Activated T-cell treated with anti-CD3 and anti-CD28 coated beads for 24 hours (primary cell): ENCODE measurements at places on chromosomes 6 and 20.

DNA sequence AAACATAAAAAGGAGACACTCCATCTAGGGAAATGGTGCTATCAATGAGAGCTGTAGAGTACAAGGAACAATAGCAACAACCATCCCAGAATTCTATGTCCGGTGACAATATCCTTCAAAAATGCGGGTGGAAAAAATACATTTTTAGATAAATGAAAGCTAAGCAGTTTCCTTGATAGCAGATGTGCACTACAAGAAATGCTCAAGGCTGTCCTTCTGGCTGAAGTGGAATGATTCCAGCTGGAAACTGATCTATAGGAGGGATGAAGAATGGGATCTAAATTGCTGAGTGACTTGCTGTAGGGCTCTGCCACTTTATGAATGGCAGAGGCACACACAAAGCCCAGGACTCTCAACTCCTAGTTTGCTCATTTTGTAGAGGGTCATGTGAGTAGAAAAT is 763.1 kb downstream of the C6orf118 start:
- DNase-seq = no peak

DNA sequence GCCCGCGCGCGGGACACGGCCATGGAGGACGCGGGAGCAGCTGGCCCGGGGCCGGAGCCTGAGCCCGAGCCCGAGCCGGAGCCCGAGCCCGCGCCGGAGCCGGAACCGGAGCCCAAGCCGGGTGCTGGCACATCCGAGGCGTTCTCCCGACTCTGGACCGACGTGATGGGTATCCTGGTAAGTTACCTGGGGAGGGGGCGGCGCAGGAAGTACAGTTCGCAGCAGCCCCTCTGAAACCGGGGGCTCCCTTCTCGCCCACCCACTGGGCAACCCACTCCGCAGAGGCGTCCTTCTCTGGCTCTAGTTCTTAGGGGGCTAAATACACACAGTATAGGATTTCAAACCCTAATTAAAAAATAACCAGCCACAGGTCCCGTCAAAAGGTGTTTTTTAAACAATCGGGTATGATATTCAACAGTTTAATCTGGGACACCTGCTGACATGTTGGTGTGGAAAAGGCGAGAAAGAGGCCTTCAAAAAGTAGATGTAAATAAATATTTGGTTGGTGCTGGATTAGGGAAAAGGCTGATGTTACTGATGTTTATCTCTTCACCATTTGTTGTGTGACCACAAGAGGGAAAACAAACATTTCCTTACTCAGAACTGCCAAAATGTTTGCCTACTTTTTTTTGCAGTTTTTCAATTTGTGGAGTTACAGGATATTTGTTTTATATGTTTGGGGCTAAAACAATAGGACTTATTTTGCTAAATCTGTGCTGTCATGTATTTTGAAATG is 577 bp downstream of the SASH1 start:
- DNase-seq = no peak

DNA sequence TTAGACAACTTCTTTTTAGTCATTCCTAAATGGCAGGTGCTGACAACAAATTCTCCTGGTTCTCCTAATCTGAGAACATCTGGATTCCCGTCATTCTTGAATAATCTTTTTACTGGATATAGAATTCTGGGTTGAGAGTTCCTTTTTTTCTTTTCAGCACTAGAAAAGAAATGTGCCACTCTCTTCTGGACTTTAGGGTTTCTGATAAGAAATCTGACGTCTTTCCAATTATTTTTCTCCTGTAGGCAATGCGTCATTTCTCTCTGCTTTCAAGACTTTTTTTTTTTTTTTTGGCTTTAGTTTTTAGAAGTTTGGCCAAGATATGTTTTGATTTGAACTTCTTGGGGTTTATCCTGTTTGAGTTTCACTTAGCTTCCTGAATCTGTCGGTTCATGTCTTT is 66.1 kb upstream of the RNF24 start:
- DNase-seq = no peak

DNA sequence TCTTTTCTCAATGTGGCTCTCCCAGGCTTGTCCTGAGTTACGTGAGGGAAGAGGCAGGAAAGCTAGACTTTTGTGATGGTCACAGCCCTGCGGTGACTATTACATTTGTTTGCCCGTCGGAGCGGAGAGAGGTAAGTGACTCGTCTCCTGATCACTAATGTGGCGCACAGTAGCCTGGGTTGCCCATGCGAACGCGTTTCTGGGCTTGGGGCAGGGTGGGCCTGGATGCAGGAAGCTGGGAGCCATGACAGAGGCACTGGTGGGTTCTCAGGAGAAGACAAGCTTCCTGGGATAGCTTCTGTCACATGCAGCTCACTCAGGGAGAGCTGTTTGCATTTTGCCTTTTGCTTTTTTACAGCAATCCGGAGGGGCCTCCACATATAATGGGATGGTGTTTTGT is 60.6 kb downstream of the IGF2R start:
- DNase-seq = no peak

DNA sequence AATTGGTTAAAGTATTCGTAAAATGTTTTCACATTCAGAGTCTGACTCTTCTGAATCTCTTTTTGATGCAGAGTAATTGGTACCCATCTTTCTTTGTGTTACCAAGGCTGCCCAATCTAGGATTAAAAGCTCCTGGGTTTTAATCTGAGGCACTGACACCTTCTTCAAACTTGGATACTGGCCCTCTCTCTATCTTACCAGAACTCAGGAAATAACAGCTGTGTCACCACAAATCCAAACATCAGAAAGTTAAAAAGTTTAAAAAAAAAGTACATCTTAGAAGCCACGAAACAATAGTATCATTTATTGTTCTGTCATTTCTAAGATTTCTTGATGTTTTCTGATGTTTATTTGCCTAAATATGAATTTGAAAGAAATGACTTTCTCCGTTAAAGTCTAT is 255.5 kb upstream of the RUNX2 start:
- DNase-seq = no peak

- no peak for DNase-seq
These were observed 100.3 kb downstream of the SMOC2 start for GRCh38 chr6:168541307-168541706.

- no peak for DNase-seq
These were observed 2.5 kb downstream of the GTF2H5 start for GRCh38 chr6:158170656-158171081.

DNA sequence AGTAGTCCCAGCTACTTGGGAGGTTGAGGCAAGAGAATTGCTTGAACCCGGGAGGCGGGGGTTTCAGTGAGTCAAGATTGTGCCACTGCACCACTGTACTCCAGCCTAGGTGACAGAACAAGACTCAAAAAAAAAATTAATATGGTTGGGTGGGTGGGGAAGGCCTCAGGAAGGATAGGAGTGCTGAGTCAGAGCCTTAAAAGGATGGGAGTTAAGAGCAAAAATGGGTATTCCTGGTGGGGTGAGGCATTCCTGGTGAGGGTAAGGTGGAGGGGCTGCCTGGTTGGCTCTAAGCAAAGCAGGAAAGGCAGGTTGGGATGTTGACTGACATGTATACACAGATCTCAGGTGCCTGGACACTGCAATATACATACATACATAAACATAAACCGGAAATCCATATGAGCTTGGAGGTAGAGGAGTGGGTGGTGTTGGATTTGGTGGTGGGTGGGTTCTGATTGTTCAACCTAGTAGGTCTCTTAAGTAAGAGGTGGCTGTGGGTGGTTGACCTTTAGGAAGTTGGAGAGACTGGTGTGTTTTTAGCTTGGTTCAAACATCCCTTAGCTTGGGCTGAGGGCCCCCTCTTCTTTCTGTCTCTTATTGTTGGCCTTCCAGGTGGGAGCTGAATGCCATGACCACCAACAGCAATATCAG is 1.2 kb upstream of the RRP36 start:
- no peak for DNase-seq

DNA sequence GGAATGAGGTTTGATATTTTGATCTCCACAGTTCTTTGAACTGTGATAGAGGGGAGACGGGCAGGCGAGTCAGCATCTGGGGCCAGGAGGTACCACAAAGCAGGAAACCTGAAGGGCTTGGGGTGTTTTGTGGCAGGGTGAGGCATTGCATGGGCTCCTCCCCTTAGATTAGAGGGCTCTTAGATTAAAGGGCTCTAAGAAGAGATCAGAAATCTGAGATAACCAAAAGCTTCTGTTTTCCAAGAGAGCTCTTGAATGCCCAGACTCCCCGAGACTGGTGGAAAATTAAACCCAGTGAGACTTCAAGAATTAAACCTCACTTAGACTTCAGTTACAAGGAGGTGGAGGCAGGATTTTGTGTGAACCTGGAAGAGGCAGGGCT is 2.4 kb upstream of the GPX5 start:
- no peak for DNase-seq

GRCh38 chr6:6438286-6438685 is 117.8 kb upstream of the F13A1 start:
- DNase-seq = no peak

DNA sequence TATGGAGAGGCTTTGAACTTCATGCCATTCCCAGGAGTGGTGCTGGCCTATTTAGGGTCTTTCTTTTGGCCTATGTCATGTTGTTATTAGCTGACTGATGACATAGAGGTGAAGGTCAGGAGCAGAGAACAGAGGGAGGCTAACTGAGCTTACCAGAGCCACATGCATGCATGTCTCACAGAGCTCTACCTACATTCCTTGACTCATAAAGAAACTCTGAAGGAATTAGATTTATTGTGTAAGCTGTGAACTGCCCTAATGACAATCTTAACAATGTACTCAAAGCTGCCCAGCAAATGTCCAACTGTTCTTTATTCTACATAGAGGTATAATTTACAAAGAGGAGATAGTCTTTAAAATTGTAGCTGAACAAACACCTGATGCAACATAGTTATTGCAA is 192.7 kb upstream of the CNR1 start:
- no peak for DNase-seq

DNA sequence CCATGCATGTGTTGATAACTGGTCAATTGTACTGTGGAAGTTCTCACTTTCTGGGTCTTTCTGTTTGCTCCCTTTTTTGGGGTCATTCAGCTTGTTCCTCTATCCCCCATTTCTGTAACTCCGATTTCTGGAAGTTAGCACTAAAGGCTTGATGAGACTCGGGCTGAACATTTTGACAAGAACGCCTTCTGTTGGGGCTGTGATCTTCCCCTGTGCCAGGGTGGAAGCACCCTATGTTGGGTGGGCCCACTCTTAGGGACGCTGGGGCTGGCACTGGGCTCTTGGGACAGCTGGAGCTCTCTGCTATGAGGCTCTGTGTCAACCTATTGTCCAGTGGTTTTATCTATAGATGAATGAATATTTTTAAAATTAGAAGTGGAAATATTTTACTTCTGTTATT is 60.1 kb upstream of the FRMD1 start:
- no peak for DNase-seq

- no peak for DNase-seq
These were observed 75.2 kb upstream of the TOP1 start for GRCh38 chr20:40953416-40953815.

- DNase-seq = no peak
These were observed 11.3 kb downstream of the GINS1 start for GRCh38 chr20:25418776-25419175.

GRCh38 chr20:34268851-34269636 is 27.8 kb downstream of the ASIP start:
- no peak for DNase-seq
